Activated CD8-positive, alpha-beta memory T cell treated with anti-CD3 and anti-CD28 coated beads, Interleukin-2, amount 10 ng/mL, durations not matched to agents 7 days and 5 days (primary cell): ENCODE measurements at places on chromosomes 5 and 9.
A peak's percentile ranks its signal among the peaks of the same experiment; 100 is the strongest.

DNA sequence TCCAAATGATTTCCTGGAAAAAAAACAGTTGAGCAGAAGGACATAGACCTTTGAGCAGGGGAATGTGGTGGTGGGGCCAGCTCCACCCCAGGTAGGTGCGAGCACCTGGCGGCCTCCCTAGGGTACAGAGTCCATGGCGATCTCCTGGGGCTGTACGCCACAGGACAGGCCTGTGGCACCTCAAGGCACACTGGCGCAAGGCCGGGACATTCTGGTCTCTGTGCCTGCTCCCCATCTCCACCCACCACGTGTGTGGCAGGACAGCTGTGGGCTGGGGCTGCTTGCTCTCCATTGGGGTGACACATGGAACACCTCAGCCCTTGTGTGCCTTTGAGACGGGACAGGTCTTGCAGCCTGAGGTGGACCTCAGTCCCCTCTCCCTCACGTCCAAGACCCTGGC lies 25.2 kb downstream of the WNK2 start:
- no peak overlapping the region for H3K27ac ChIP-seq
- no peaks in the 10 kb centered on the region for H3K36me3 ChIP-seq
- no peaks in the 10 kb centered on the region for H3K27me3 ChIP-seq
- H3K4me3 ChIP-seq, result no peak overlapping the region

DNA sequence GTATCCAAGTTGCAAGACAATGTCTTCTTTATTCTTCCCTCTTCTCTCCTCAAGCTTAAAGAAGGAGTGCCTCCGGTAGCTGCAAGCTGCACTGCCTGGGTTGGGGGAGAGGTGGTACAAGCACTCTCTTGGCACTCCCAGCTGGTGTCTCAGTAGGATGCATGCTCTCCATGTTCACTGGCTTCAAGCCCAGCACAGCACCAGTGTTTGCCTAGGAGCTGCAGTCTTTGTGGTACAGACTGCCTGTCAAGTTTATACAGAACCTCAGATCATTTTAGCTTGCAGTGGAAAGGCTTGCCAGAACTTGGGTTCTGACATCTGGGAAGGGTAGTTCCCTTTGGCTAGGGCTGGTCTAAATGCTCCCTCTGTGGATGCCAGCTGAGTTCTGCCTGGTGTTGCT lies 505.6 kb downstream of the MAN2A1 start:
- DNase-seq, result no peak
- no peak overlapping the region for H3K27ac ChIP-seq
- H3K4me1 ChIP-seq, result no peaks in the 10 kb centered on the region
- no peaks in the 10 kb centered on the region for H3K27me3 ChIP-seq

DNA sequence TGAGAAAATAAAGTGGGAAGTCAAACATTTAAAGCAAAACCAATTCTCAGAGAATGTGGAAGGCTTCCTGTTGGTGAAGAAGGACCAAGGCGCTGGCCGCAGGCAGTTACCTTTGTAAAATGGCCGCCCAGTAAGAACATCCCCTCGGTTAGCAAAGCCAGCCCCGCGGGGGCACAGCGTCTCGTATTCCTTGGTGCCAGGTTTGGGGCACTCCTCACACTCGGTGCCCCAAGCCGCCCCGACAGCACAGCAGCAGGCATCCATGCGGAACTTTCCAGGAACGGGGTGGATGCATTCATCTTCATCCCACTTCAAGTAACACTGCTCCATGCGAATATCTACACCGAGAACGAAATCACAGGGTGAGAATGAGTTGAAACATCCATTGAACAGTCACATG lies 192.8 kb downstream of the FBN2 start:
- no peaks in the 10 kb centered on the region for H3K36me3 ChIP-seq
- DNase-seq, result no peak
- H3K27me3 ChIP-seq, result no peaks in the 10 kb centered on the region
- no peak overlapping the region for H3K27ac ChIP-seq

- no peak for DNase-seq
- H3K4me1 ChIP-seq, result peaks cover 11% of the 10 kb centered on the region
- no peaks in the 10 kb centered on the region for H3K36me3 ChIP-seq
- no peak overlapping the region for H3K4me3 ChIP-seq
- H3K27me3 ChIP-seq, result peaks cover 15% of the 10 kb centered on the region
- no peak overlapping the region for H3K27ac ChIP-seq
Measured at GRCh38 chr5:95081982-95082381, 202.9 kb downstream of the MCTP1 start.

DNA sequence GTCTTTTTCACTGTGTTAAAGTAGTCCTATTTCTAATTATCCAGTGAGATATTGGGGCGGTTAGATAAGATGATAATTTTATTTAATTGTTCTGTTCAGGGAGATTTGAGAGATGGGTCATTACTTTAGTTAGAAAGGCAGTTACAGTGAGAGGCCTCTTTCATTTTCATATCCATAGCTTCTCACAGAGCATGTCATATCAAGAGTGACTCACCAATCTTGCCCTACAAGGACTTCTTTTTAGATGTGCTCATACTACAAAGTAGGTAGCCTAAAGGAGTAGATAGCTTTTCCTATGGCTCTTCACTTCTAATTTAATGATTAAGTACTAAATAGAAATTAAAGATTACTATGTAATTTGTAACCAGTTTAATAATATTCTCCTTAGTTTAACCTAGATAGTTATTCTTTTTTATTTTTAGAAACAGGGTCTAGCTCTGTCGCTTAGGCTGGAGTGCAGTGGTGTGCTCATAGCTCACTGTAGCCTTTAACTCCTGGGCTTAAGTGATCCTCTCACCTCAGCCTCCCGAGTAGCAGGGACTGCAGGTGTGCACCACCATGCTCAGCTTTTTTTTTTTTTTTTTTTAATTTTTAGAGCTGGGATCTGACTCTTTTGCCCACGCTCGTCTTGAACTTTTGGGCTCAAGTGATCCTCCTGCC lies 71.0 kb downstream of the FER start:
- peak overlapping the region; percentile 54 for H3K27ac ChIP-seq
- peaks cover 1% of the 10 kb centered on the region for H3K36me3 ChIP-seq
- peaks cover 2% of the 10 kb centered on the region for H3K4me1 ChIP-seq
- H3K4me3 ChIP-seq, result no peak overlapping the region
- H3K27me3 ChIP-seq, result no peaks in the 10 kb centered on the region

DNA sequence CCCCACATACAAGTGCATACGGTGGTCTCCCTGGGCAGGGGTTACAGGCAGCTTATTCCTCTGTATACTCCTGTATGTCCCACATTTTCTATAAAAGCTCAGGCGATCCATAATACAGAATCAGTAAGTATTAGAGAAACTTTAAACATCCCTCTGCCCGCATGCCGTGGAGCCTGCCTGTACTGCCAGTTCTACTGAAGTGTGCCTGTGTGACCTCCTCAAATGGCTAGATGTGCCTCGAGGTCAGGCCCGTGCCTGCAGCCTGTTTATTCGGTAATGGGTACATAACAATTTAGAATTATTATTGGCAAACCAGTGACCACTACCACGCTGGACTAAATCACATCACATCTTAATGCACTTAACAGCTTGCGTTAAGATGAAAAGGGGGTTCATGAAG lies 190.8 kb downstream of the FANCC start:
- H3K27me3 ChIP-seq, result no peaks in the 10 kb centered on the region
- H3K36me3 ChIP-seq, result no peaks in the 10 kb centered on the region
- no peak overlapping the region for H3K4me3 ChIP-seq
- no peak overlapping the region for H3K27ac ChIP-seq
- no peak for DNase-seq
- H3K4me1 ChIP-seq, result no peaks in the 10 kb centered on the region
